ENCODE measurements at places on chromosomes 4 and X.

DNA sequence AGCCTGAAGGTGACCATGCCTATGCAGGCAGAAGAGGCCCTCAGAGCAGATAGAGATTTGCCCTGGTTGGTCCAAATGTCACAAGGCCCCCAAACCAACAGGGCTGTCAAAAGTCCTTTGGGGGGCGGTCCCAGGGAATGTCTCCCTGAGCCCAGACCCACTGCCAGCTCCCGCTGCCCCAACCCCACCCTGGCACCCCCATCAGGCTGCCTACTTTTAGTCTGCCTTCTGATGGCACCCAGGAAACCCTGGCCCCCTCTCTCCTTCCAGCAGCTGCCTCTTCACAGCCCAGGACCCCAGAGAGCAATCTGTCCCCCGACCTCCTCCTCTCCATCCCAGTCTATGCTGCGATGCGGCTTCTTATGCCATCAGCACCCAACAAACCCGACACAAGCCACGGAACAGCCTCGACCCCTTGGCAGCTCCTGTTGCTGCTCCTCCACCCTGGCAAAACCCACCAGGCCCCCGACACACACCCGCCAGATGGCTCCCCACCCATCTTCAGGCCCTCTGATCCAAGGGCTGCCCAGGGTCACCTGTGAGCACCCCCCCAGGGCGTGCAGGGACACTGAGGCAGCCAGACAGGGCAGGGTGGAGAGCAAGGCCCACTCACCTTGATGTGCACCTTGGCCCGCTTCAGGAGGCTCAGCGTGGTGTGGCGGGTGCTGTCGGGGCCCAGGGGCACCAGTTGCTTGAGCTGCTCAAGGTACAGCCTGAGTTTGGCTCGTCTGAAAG lies 9.9 kb downstream of the MXD4 start:
- no peak for DNase-seq

DNA sequence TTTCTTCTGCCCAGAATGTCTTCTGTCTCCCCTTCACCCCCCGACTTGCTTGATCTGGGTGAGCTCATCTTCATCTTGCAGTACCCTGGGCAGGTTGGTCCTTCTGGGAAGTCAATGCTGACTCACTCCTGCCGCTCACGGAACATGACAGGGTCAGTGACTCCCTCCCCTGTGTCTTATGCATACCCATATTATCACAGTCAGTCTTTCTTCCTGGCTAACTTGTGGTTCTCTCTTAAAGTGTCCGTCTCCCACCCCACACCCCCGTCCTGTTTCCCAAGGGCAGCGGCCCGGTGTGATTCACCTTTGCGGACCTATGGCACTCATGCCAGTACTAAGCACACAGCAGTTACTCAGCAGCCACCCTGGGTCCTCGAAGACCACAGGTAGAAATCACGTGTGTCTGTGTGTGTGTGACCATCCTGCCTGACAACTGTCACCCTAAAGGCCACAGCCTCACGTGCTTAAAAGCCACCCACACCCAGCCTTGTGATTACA lies 17.7 kb downstream of the IQSEC2 start:
- no peak for DNase-seq

DNA sequence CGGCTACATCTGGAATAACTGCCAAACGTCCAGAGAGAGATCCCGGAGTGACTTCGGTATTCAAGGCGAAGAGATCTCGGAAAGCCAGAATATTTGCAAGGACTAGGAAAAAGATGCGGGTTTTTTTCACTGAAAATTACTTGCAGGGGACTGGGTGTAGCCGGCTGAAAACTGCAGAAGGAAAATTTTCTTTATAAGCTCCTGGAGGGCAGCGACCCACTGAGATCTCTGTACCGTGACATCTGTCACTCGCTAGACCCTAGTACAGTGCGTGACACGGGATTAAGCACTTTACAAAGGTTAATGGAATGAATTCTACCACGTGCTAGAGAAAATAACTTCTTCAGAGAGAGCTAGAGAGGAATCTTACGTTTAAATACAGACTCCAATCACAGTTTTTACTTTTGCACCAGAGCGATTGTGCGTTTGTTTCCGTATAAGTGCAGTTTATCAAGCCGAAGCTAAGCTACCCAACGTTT lies 1.1 kb upstream of the LCORL start:
- no peak for DNase-seq

- DNase-seq: no peak
Measured at GRCh38 chrX:47529548-47529947, 31.5 kb upstream of the ARAF start.

DNA sequence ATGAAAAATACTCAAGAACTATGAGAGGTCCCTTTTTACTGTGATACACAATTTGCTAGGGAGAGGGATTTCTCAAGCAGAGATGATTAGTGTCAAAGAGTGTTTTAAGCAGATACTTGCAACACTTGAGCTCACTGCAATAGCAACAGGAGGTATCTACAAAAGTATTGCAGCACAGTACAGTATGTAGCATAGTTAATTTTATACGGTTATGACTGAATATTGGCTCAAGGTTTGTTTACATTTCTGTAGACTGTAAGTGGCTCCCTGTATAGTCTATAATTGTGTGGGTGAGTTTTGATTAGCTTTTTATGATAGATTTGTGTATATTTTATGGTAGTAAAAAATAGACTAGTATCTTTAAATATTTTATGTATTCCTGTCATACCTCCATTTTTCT lies 1177.2 kb downstream of the TECRL start:
- DNase-seq: no peak

GRCh38 chr4:124123721-124124120 lies 588.8 kb downstream of the ANKRD50 start:
- no peak for DNase-seq

GRCh38 chrX:23513121-23513520 lies 154.2 kb upstream of the PRDX4 start:
- peak; percentile 22 for DNase-seq

DNA sequence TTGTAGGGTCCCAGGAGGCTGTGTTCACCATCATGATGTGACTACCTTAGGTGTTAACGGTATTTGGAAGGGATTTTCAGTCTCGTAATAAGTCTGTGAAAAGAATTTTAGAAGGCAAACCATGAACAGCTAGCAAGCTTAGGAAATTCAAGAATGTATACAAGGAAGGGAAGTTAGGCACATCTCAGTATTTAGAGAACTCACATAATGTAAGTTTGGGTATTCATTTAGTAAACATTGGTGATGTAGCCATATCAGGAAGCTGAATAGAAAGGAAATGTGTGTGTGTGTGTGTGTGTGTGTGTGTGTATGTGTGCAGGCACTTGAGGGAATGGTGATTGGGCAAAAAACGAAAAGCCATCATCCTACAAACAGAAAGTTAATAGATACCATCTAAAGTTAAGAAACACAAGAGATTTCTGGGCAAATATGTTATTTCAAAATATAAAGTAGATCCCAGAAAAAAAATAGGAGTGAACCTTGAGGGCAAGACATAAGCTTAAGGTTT lies 34.7 kb upstream of the PRKX start:
- no peak for DNase-seq

DNA sequence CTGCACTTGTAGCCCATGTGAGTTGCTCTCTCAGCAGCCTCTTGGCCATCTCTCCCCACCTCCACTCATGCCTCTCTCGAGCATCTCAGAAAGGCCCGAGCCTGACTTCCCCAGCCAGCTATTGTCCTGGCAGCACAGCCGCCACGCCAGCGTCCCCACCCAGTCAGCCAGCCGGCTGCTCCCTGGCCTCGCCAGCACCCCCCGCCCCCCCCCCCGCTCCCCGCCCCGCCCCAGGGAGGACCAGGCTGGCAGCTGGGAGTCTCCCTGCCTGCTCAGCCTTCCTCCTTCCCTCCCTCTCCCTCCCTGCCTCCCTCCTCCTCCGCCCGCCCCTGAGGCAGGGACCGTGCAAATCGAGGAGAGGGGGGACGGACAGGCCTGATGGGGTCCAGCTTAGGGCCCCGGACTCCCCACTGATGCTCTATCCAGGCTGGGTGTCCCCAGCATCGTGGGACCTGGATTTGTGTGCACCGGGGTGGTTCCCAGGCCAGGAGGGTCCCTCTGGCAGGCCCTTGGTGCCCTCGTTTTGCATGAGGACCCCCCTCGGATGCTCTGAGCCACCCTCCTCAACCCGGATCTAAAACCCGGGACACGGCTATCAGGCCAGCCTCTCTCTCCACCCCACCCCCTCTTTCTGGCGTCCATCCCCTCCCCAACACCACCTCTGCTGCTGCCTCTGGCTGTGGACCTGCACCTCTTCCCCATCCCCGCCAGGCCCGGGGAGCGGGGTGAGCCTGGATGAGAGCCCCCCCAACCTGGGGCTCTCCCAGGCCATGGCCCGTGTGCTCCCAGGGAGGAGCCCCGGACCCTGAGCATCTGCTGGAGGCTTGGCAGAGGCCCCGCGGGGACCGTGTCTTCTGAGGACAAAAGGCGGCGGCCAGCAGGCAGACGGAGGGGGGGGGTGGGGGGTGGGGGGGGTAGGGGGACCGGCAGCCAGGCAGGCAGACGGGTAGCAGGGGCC lies at the start of gene GPR173:
TSS of gene GPR173 (plus strand) at position 621 of the 958 bp plus-strand sequence. CDS start 27,833 bp downstream, outside the sequence.
- peak; percentile 69 for DNase-seq

- no peak for DNase-seq
Measured at GRCh38 chr4:100880011-100880410, 362.2 kb upstream of the EMCN start.

DNA sequence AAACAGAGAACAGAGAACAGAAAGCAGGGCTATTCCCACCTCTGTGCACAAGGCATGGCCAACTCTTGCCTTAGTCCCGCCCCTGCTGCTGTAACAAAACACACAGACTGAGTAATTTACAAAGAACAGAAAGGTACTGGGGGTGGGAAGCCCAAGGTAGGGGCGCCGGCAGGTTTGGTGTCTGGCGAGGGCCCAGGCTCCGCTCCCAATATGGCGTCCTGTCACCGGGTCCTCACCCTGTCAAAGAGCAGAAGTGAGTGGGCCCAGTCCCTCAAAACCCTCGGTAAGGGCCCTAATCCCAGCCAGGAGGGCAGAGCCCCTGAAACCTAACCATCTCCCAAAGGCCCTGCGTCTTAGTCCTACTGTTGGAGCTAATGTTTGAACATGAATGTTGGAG lies 71.0 kb downstream of the FAM53A start:
- DNase-seq: no peak

- DNase-seq: peak; percentile 48
Measured at GRCh38 chr4:87530868-87531267, 1.7 kb upstream of the SPARCL1 start.

DNA sequence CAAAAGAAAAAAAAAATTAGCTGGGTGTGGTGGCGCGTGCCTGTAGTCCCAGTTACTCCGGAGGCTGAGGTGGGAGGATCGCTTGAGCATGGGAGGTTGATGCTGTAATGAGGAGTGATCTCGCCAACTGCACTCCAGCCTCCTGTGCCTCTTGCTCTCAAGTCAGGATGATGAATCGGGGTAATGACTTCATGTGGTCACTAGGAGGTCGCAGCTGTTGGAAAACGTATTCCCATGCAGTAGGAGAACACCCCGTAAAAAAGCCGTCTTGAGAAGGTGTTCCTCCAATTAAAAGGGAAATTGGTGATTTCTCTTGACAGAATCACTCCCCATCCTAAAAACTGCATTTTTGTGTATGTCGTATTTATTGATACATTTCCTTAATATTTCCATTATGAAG lies 2.2 kb downstream of the CCNB3 start:
- no peak for DNase-seq

DNA sequence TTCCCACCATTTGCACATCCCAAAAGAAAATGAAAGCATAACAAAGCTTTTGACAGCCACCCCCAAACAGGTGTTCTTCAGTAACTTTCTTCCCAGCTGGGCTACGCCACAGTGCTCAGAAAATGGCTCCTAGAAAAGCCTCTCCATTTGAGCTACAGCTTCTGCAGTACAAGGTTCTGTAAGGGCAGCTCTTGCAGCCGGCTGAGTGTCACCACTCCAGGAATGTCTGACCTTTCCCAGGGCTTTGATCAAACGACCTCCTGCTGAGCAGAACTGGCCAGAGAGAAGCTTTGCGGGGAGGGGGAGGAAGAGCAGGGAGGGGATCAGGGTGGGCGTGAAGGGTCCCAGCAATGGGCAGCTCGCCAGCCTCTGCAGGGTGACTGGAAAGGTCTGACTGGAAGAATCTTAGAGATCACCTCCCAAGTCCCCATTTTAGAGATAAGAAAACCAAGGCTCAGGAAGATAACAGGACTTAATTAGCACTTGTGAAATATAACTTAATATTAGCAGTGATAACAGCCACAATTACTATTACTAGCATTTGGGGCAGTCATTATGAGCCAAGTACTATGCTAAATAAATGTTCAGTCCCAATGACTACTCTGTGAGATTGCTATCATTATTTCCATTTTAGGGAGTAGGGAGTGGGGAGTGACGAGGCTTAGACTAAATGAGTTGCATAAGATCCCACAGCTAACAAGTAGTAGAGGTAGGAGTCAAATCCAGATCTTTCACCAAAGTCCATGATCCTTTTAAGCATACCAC lies 51.1 kb downstream of the LEF1 start:
- no peak for DNase-seq

- no peak for DNase-seq
Measured at GRCh38 chr4:149972407-149972806, 105.8 kb upstream of the DCLK2 start.

DNA sequence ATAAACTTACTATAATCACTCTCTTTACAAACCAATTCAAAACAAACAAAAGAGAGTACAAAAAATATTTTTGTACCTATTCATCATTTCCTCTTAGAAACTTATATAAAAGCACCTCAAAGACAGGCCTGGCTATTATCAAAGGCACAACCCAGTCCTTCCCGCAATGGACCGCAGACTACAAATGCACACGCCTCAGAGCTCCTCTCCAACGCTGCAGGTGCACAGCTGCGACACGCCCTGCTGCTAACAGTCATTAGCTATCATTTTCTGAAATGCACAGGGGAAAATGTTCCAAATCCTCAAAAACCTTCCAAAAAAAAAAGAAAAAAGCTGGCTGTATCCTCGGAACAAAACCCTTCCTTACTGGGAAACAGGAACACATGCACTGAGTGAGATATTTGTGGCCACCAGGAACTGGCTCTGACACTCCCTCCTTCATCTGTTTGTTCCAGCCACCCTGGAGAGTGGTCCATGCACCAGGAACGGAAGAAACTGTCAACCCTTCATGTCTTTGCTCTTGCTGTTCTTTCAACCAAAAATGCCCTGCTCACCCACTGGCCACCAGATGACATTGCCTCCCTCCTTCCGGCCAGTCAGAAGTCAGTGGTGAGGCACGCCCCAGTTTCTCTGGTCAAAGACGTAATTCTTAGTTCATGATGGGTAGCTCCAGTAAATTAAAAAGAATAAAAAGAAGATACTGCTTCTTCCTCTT lies 16.7 kb downstream of the IRF2 start:
- DNase-seq: peak; percentile 91

- peak; percentile 1 for DNase-seq
Measured at GRCh38 chrX:123731987-123732669, 724 bp downstream of the THOC2 start.

DNA sequence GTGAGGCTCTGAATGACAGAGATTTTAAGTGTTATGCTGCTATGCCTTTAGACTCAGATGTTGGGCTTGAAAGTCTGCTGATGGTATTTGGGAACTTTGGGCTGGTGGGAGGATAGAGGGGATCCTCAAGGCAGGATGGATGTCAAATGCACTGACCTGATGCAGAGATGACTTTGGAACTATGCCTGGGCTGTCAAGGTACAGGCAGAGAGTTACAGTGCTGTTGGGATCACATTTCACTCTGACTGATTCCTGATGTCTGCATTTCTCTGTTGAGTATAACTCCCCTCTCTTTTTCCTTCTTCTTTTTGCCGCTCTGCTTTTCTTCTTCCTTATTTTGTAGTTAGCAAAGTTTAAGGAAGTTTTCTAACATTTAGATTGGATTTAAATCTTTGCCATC lies 271.8 kb upstream of the ARX start:
- DNase-seq: no peak

All from cerebellar cortex (tissue), 1 donor.